ENCODE measurements at places on chromosomes 5 and 9. TPM values are rescaled to one million over a fixed set of nuclear protein-coding genes. Genes with fewer than 3 reads are reported as not detected.

PCDHGA2 gene
- not detected for total RNA-seq

BARHL1 gene
- total RNA-seq, result not detected

ORM2 gene
- total RNA-seq, result not detected

GRCh38 chr5:95652849-95653248 lies 6.3 kb downstream of the RFESD start:
- DNase-seq, result no peak

GRCh38 chr5:53333160-53333559 lies 147.3 kb upstream of the FST start:
- no peak for DNase-seq

GRCh38 chr9:92312887-92313623 lies 12.1 kb downstream of the NOL8 start:
- DNase-seq, result no peak

- DNase-seq, result no peak
These were observed 39.7 kb upstream of the HSD17B4 start for GRCh38 chr5:119412279-119413227.

- no peak for DNase-seq
These were observed 139.3 kb upstream of the FST start for GRCh38 chr5:53340956-53341750.

ZNF354B gene
- 11.9 TPM for total RNA-seq

- DNase-seq, result no peak
These were observed 12.6 kb downstream of the ISL1 start for GRCh38 chr5:51395666-51396356.

DNA sequence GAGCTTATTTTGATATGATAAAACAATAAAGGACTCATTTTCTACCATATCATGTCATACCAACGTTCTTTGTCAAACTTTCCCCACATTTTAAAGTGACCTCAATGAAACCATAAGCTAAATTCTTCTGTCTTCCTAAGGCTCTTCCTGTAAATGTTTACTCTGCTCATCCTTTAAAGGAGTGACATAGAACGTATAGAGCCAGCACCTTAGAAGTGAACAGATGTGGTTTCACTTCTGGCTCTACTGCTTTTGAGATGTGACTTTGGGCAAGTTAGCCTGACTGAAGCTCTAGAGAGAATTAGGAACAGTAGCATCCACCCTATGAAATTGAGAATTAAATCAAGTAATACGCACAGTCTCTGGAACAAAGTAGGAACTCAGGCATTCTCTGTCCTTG lies 24.1 kb downstream of the SAR1B start:
- no peak for DNase-seq

GRCh38 chr9:128731691-128732090 lies 7.8 kb upstream of the ZDHHC12 start:
- no peak for DNase-seq

- peak; percentile 39 for DNase-seq
These were observed 140.8 kb downstream of the TSSK1B start for GRCh38 chr5:113293975-113294310.

CTSV gene
- 0.74 TPM for total RNA-seq

- DNase-seq, result no peak
These were observed 322.5 kb upstream of the IRX4 start for GRCh38 chr5:2205185-2205585.

- no peak for DNase-seq
These were observed 485.6 kb downstream of the ZSWIM6 start for GRCh38 chr5:61817472-61818326.

- DNase-seq, result no peak
These were observed 545.8 kb downstream of the EBF1 start for GRCh38 chr5:158553962-158554336.

CTNND2 gene
- total RNA-seq, result not detected

DNA sequence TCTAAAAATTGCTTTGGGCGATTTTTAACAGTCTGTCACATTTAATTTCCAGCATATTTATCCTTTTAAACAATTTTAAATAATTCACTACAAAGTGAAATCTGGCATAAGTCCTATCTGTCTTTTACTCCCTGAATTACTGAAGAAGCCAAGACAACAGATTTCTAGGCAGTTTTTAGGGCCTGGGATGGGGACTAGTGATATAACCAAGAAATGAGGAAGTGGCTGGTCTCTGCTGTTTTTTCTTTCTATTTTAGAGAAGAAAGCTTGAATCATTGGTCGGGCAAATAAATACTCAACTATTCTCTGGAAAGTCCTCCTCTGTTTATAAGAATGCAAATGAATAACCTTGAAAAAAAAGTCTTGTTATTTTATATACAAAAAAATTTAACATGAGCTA lies 79.7 kb upstream of the SSBP2 start:
- DNase-seq, result no peak

All from activated CD4-positive, alpha-beta T cell treated with anti-CD3 and anti-CD28 coated beads for 36 hours (primary cell).